A673 (cell line): ENCODE measurements at places on chromosomes 13 and 19. TPM values are rescaled to one million over a fixed set of nuclear protein-coding genes. Genes with fewer than 3 reads are reported as not detected.
A peak's percentile ranks its signal among the peaks of the same experiment; 100 is the strongest.

DNA sequence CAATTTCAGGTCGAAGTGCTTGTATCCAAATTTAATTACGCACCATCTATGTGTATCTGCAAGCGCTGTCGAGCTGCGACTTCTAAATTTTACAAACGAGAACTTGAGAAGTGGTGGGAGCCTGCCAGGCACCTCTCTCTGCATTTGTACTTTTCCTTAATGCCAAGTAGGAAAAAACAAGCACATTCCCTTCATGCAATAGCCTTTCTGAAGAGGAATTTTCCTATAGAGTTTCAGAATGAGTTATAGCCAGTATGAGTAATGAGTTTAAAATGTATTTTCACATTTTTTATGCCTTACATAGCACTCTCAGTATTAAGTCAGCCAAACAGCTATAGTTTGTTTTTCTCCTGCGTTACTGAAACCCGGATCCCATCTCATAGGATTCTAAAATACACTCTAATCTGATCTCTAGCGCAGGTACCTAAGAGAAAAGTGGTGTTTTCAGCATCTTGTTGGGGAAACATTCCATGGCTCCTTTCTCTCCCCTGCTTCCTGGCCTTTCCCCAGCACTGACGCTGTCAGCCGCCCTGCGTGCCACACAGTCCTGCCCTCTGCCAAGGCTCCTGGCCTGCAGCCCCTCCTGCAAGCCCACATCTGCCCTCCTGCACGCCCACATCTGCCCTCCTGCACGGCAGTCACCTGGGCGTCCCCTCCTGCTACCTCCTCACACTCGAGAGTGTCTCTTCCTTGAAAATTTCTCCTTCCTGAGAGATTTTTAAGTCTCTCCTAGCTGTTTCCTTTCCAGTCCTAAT, 526.9 kb downstream of the MYO16 start:
- peak; percentile 38 for DNase-seq

- peak; percentile 96 for DNase-seq
Measured at GRCh38 chr19:6476155-6476895, 5.3 kb downstream of the DENND1C start.

DNA sequence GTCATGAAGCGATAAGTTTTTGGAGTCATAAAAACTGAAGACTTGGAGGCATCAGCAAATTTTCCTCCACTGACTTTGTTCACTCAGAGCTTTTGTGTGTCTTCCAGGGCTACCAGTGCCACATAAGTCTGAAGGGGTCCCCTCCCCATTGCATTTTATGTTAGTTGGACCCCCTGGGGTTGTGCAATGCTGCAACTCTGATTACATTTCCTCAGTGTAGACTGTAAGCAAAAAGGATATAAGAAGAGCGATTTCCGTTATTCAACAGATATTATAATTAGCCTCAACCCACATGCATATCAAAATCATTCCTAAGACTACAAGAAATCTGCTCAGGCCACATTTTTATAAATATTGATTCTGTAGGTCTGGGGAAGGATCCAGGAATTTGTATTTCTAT, 324.0 kb downstream of the TDRD3 start:
- DNase-seq, result peak; percentile 75

DNA sequence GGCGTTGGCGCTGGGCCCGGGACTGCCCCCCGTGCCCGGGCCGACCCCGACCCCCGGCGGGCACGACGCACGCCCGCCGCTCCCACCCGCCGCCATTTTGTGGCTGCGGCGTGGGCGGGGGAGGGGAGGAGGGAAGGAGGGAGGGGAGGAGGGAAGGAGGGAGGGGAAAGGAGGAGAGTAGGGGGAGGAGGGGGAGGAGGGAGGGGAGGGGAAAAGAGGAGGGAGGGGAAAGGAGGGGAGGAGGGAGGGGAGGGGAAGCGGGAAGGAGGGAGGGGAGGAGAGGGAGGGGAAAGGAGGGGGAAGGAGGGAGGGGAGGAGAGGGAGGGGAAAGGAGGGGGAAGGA, at the start of gene BTBD2:
BTBD2 (minus strand) TSS at position 107 of the 343 bp plus-strand sequence; CDS start at position 96, 11 bp downstream.
- peak; percentile 88 for DNase-seq

DNA sequence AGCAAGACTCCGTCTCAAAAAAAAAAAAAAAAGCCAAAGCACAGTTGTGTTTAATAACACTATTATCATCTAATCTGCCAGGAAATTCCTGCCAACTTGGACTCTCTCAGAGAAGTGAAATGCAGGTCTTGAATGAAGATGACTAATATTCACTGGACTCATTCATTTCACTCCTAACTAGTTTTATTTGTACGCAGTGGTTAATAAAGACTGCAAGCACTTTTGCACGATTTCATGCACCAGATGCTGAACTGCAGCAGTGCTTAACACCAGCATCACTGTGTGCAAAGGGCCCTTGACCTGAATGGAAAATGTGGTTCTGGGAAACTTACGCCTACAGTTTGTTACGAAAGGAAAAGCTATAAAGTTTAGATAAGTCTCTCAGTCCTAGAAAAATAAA, 63.3 kb downstream of the DHRS12 start:
- no peak for DNase-seq

DNA sequence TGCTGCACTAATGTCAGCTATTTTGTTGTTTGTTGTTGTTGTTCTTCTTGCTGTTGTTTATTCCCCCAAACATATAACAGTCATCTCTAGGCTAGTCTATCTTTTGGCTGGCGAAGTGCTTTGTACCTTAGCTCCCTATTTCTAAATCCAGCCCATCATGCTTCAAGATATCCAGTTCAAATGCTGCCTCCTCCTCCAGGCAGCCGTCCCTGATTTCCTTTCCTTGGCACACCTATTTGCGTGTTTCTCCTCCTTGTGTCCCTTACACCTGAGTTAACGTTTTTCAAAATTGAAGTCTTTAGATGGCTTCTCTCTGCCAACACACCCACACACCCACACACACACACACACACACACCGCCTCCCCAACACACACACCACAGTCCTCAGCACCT, 25.5 kb downstream of the INSR start:
- no peak for DNase-seq

- no peak for DNase-seq
Measured at GRCh38 chr13:97875218-97875617, 78.3 kb upstream of the IPO5 start.

The NKPD1 gene
- 0.30 and 0.37 TPM in 2 replicates for total RNA-seq
